ENCODE measurements at places on chromosomes 5 and 9. TPM values are rescaled to one million over a fixed set of nuclear protein-coding genes. Genes with fewer than 3 reads are reported as not detected.
A peak's percentile ranks its signal among the peaks of the same experiment; 100 is the strongest.

- DNase-seq, result no peak
Measured at GRCh38 chr5:168327451-168327850, 36.0 kb downstream of the WWC1 start.

DNA sequence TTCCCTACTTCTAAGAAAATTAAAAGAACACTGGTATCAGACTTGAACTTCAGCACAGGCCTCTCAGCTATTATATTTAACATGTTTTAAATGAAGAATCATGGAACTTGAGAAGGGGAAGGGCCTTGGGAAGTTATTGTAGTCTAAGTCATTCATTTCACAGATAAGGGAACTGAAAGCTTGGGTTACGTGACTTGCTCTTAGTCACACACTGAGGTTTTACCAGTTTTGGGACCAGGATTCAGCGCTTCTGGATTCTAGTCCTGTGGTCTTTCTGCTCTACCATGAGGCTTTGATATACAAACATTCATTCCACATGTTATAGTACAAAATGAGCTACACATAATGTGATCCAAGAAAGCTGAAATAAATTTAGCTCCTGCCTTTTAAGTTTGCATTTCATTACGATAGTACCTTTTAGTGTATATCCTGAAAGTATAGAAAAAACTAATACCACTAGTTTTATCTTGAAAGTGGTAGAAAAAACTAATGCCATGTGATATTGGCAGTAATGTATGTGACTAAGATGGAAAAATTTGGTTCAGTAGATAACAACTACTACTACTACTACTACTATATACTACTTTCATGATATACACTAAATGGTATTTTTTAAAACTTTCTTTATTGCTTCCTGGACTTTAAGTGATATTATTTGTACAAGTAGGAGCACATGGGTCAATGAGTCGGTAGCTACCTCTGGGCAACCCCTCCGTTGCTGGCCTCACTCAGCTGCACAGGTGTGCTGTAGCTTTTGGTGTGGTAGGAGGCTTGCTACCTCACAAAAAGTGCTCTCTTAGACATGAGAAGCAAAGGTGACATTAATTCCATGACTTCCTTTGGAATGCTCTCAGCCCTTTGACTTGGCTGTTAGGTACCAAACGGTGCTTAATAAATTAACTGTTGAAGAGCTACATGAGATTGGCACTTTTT lies 40.7 kb downstream of the F2RL2 start:
- peak; percentile 28 for DNase-seq

NKD2 gene
- 2.1 TPM for total RNA-seq

FANCG gene
- 19.0 TPM for total RNA-seq

- DNase-seq, result no peak
Measured at GRCh38 chr5:127799293-127799905, 96.2 kb downstream of the CCDC192 start.

GRCh38 chr5:143862271-143862670 lies 50.3 kb downstream of the HMHB1 start:
- no peak for DNase-seq

- no peak for DNase-seq
Measured at GRCh38 chr9:4592295-4592694, 69.8 kb upstream of the PLPP6 start.

DNA sequence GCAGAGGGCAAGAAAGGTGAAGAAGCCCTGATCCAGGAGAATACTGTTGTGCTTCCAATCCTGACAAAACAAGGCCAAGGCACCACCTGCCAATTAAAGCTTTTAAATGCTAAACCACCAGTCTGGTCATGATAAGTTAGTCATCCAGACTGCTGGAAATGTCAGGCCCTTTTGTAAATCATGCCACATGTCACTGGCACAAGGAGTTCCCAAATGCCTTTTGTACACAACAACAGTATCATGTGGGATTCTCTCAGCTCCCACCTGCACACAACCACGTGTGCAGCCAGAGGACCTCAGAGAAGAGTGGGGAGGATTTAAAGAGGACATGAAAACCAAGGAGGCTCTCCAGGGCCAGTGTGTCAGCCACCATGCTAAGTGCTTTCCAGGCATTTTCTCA lies 99.3 kb downstream of the CDK5RAP2 start:
- DNase-seq, result no peak

DNA sequence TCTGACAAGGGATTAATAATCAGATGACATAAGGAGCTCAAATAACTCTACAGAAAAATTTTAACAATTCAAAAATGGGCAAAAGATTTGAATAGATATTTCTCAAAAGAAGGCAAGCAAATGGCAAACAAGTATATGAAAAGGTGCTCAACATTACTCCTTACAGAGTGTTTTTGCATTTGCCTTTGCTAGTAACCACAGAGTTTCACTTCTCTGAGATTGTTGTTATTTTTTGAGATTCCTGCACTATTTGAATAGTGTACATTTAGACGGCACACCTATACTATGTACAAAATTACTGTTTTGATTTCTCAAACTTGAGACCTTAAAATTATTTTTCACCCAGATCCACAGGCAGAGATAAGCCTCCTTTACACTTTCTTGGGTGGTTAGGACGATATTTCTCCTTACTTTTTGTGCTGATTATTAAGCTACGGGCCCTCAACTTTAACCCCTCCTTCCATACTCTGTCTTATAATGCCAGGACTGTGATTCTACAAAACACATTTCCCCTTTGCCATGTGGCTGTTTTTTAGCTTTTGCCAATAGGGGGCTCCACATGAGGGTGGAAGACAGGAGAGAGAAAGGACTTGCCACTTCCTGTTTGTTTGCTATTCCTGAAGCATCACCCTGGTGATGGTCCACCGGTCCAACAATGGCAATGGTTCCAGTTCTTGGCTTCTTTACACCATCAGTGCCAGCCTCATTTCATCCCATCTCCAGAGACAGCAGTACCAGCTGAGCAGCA lies 65.0 kb upstream of the DAP start:
- no peak for DNase-seq

DNA sequence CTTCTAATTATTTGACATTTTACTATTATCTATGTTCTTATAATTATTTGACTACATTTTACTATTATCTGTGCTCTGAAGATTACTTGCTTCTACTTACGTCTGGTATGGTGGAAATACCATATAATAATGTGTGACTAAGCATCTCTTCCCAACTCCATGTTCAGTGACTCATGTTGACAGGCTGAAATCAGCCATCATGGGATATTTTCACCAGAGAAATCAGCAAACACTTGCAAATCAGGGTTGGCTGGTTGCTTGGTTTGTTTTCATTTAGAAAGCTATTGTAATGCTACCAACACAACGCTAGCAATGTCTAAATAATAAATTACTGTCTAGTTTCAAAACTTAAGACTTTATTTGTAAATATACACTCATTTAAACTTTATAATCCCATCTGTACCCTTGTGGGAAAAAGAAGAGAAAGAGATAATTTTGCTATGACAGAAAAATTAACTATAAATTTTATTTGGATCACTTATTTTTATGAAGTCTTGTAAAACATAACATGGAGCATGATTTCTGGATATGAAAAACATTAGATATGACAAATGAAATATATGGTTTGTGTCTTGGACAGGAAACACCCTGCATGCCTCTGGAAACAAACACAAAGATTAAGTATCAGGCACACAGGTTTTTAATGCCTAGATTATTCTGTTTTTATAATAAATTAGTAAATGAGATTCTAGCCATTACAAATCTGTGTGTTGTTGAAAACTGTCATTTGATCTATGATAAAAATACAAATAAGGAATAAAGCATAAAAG lies 337.6 kb downstream of the BNC2 start:
- DNase-seq, result no peak

ZFAND5 gene
- total RNA-seq, result 147 TPM

DNA sequence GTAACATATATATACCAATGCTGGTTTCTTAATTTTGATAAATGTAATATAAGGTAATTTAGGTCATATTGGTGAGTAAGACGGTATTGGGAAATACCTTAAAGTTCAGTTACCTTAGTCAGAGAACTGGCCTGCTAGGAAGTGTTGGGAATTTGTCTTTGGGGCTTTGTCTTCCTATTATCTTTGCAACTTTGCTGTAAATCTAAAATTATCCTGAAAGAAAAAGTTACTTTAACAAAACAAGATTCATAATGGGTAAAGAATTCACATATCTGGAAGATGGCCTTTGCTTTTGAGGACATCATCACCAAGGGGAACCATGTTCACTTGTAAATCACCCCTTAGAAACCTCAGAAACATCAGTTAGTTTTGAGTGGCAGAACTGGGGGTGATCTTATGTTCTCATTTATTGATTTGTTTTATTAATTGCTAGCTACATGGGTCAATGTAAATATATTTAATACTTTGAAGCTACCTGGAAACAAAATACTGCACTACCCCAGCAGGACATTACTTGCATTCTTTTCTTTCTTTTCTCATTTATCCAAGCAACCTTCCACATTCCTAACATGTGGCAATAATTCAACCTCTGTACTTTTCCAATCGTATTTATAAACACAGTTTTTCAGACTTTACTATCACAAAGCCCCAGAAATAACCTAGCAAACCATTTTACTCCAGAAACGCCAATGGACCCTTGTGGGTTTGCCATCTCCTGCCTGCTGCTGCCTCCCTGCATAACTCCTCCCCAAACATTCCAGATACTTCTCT lies 41.4 kb downstream of the GLIS3 start:
- DNase-seq, result no peak

REXO4 gene
- total RNA-seq, result 26.0 TPM

DNA sequence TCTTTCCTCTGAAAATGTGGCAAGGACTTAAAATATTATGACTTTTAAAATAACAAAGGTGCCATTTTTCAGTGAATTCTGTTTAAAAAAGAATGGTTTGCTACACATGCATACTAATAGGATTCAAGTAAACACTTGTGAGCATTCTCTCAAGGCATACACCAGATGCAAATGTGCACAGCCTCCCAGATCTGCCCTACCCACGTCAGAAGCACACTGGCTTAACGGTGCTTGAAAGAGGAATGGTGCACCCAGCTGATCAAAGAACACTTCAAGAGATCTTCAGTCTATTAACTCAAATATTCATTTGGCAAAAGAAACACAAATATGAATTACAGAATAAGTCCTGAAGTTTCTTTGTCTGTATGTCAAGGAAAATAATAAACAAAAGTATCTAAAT lies 15.8 kb downstream of the GABRB2 start:
- no peak for DNase-seq

CDKN2B gene
- total RNA-seq, result 192 TPM

SOHLH1 gene
- total RNA-seq, result not detected

- DNase-seq, result no peak
Measured at GRCh38 chr9:98455256-98456155, 200.1 kb upstream of the TBC1D2 start.

EQTN gene
- 0.53 TPM for total RNA-seq

- no peak for DNase-seq
Measured at GRCh38 chr5:59540366-59540765, 353.2 kb downstream of the PDE4D start.

GRCh38 chr5:93360436-93361088 lies 220.5 kb downstream of the NR2F1-AS1 start:
- DNase-seq, result no peak

DNA sequence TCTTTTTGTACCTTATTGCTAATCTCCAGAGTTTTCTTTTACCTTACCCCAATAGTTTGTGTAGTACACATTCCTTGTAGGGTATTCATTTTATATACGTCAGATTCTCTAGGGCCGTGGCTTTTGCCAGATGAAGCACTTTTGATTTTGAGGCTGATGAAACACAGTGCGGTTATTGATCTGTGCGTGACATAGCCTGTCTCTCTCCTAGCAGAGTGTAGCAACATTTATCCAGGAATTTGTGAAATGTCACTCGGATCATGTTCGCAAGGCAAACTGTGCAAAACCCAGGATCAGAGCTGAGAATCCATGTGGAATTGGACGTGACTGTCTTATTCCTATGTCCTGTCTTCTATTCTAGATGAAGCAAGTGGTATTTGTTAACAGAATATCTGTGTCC lies 142.0 kb upstream of the SH3GL2 start:
- DNase-seq, result no peak

SLC6A7 gene
- total RNA-seq, result 26.4 TPM

- DNase-seq, result no peak
Measured at GRCh38 chr5:57754616-57755015, 272.0 kb upstream of the ACTBL2 start.

GABRB2 gene
- total RNA-seq, result 0.44 TPM

DNA sequence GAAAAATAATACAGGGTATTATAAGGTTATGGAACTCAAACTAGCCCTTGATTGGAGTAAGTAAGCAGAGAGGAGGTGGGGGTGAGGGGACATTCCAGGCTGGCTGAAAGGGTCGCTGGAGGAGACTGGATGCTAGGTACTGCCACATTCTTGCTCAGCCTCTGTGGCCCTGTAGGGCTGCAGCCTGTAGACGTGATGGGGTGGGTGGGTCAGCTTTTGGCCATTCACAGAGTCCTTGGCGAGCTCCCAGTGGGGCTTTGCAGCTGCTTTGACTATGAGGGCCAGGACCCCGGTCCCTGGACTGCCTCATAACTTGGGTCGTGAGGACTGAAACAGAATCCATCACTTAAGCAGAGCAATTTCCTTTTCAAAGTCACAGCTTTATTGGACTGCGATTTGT lies 4.2 kb upstream of the GDNF start:
- DNase-seq, result no peak

ATG12 gene
- total RNA-seq, result 37.5 TPM

GARIN3 gene
- not detected for total RNA-seq

IL3 gene
- not detected for total RNA-seq

DNA sequence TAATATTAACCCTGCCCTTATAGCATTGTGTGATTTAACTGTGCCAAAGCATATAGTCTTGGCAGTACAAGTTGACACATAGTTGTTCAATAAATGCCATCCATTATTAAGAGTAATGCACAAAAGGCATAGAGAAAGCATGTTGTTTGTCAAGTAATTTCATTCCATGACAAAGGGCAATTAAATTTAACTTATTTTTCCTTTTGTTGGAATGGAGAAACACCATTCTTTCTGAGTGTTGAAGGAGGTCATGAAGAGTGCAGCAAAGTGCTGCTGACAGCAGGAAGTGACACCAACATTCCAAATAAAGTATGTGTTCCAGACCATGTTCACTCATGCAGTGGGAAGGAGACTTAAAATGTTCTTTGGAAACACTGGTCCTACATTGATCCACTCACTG lies 29.1 kb downstream of the ANKDD1B start:
- DNase-seq, result no peak

DNA sequence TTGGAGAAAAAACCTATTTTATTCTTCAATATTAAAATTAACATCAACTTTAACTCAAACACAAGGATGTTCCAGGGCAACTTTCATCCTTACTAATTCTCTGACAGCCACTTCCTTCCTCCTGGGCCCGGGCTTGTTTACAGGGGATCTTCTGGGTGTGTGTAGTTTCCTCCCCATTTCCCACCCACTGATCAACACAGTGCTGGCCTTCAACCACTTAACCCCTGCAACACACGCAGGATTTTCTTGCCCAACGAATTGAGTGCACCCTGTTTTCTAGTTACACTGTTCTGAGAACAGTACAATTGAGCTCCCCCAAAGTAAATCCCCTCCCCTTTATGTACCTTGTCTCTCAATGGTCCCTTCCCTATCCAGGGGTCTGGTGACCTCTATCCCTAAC lies 83.1 kb upstream of the RANBP3L start:
- no peak for DNase-seq

Measured in mucosa of descending colon (tissue), 3 donors.